Natural killer cell (primary cell): ENCODE measurements at places on chromosomes 1 and 21. TPM values are rescaled to one million over a fixed set of nuclear protein-coding genes. Genes with fewer than 3 reads are reported as not detected.

Gene KCNAB2
- 430 TPM for total RNA-seq

DNA sequence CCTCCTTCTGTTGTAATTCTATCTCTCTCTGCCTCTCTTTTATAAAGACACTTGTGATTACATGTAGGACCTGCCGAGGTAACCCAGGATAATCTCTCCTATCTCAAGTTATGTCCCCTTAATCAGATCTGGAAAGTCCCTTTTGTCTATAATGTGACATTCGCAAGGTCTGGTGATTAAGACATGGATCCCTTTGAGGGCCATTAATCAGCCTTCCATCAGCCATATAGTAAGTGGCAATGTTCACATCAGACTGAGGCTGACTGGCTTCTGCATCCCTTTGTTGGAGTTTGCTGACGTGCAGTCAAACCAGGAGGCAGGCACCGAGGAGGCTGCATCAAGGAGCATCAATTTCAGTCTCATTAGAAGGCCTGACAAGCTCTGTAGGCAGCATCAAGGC, 209.6 kb downstream of the BACH1 start:
- no peaks in the 10 kb centered on the region for H3K27me3 ChIP-seq
- H3K4me3 ChIP-seq, result no peak overlapping the region
- no peaks in the 10 kb centered on the region for H3K36me3 ChIP-seq

Gene EPB41
- 172 TPM for total RNA-seq

DNA sequence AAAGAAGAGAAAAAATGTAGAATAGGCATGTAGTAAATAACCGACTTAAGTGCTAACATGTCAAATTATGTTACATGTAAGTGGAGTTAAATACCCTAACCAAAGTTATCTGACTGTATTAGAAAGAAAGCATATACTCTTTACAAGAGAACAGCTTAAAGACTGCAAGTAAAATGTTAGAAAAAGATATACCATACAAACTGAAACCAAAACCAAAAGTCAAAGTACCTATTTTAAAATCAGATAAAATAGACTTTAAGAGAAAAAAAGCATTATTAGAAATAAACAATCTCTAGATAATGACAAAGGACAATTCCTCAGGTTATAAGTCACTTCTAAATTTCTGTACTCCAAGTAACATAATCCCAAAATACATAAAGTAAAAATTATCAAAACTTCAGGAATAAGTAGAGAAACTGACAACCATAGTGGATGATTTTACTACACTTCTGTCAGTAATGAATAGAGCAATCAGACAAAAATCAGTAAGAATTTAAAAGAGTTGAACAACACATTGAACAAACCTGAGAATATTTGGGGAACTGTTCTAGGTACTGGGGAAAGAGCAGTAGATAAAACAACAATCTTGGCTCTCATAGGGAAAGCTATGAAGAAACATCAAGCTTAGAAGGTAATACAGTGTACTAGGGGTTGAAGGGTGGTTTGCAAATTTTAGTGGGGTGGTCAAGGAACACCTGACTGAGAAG, 127.3 kb downstream of the TBX19 start:
- DNase-seq, result peak; percentile 17
- H3K4me3 ChIP-seq, result no peak overlapping the region
- H3K27ac ChIP-seq, result peak overlapping the region; percentile 11

- H3K27me3 ChIP-seq, result peaks cover 9% of the 10 kb centered on the region
- no peak overlapping the region for H3K4me3 ChIP-seq
- no peak for DNase-seq
Observed at GRCh38 chr21:41727784-41728763, 38.8 kb downstream of the RIPK4 start.

Gene ILF2
- total RNA-seq, result 97.6 TPM

DNA sequence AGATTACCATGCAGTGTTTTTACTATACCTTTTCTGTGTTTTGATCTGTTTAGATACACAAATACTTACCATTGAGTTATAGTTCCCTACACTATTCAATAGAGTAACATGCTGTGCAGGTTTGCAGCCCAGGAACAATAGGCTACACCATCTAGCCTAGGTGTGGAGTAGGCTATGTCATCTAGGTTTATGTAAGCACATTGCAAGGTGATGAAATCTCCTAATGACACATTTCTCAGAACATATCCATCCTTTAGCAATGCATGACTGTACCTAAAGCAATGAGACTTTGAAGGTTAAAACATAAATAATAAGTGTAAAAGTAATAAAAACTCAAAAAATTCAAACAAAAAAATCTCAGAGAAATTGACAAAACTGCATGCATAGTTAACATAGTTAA, 358.6 kb downstream of the USH2A start:
- no peak overlapping the region for H3K27ac ChIP-seq
- no peaks in the 10 kb centered on the region for H3K36me3 ChIP-seq
- H3K27me3 ChIP-seq, result no peaks in the 10 kb centered on the region
- no peaks in the 10 kb centered on the region for H3K4me1 ChIP-seq

Gene DNASE2B
- not detected for total RNA-seq

GRCh38 chr1:41898191-41898713, 20.5 kb downstream of the HIVEP3 start:
- H3K36me3 ChIP-seq, result no peaks in the 10 kb centered on the region
- H3K27ac ChIP-seq, result peak overlapping the region; percentile 84
- H3K4me3 ChIP-seq, result no peak overlapping the region
- H3K4me1 ChIP-seq, result peaks cover 91% of the 10 kb centered on the region
- no peaks in the 10 kb centered on the region for H3K27me3 ChIP-seq

- no peak for DNase-seq
- no peaks in the 10 kb centered on the region for H3K4me1 ChIP-seq
- H3K27me3 ChIP-seq, result no peaks in the 10 kb centered on the region
Observed at GRCh38 chr1:205907794-205908193, 35.5 kb downstream of the SLC26A9 start.

GRCh38 chr1:226697151-226697928, 41.7 kb downstream of the ITPKB start:
- H3K36me3 ChIP-seq, result peaks cover 20% of the 10 kb centered on the region
- H3K4me1 ChIP-seq, result peaks cover 49% of the 10 kb centered on the region
- DNase-seq, result peak; percentile 67
- peak overlapping the region; percentile 67 for H3K27ac ChIP-seq

Gene RPTN
- total RNA-seq, result not detected

DNA sequence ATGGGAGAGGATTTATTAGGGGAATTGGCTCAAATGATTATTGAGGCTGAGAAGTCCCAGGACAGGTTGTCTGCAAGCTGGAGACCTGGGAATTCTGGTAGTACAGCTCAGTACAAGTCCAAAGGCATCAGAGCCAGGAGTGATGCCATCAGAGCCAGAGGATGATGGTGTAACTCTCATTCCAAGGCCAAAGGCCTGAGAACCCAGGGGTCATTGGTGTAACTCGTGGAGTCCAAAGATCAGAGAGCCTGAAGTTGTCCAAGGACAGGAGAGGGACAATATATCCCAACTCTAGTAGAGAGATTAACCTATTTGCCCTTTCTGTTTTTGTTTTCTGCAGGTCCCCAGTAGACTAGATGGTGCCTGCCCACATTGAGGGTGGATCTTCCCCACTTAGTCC, 134.3 kb downstream of the MAP3K21 start:
- no peaks in the 10 kb centered on the region for H3K27me3 ChIP-seq
- no peaks in the 10 kb centered on the region for H3K4me1 ChIP-seq

GRCh38 chr1:30374400-30375070, 348.9 kb downstream of the MATN1 start:
- no peaks in the 10 kb centered on the region for H3K4me1 ChIP-seq
- H3K36me3 ChIP-seq, result no peaks in the 10 kb centered on the region
- H3K4me3 ChIP-seq, result no peak overlapping the region
- H3K27ac ChIP-seq, result no peak overlapping the region

Gene LCE1B
- not detected for total RNA-seq

GRCh38 chr1:178918955-178919354, 48.1 kb upstream of the ANGPTL1 start:
- no peaks in the 10 kb centered on the region for H3K27me3 ChIP-seq
- H3K27ac ChIP-seq, result no peak overlapping the region
- no peaks in the 10 kb centered on the region for H3K4me1 ChIP-seq
- no peak overlapping the region for H3K4me3 ChIP-seq

- no peaks in the 10 kb centered on the region for H3K36me3 ChIP-seq
- H3K4me3 ChIP-seq, result no peak overlapping the region
Observed at GRCh38 chr1:174068000-174068399, 45.8 kb upstream of the RC3H1 start.

DNA sequence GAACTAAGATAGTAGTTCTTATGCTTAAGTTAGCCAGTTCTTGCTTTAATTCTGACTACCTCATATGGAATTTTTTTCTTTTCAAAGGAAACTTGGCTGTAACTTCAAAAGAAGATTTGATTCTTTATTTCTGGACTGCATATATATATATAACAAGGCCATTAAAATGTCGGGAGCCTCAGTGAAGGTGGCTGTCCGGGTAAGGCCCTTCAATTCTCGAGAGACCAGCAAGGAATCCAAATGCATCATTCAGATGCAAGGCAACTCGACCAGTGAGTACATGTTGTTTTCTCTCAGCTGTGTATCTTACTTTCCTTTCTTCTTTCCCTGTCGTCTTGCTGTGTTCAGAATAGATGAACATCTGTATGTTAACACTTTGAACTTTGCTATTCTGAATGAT, 21.8 kb downstream of the KIF1B start:
- no peak overlapping the region for H3K27ac ChIP-seq
- H3K4me3 ChIP-seq, result no peak overlapping the region
- H3K36me3 ChIP-seq, result no peaks in the 10 kb centered on the region
- DNase-seq, result no peak
- H3K27me3 ChIP-seq, result no peaks in the 10 kb centered on the region
- H3K4me1 ChIP-seq, result no peaks in the 10 kb centered on the region

GRCh38 chr1:151012684-151013471, 4.6 kb downstream of the PRUNE1 start:
- peaks cover 3% of the 10 kb centered on the region for H3K36me3 ChIP-seq
- no peak overlapping the region for H3K27ac ChIP-seq

DNA sequence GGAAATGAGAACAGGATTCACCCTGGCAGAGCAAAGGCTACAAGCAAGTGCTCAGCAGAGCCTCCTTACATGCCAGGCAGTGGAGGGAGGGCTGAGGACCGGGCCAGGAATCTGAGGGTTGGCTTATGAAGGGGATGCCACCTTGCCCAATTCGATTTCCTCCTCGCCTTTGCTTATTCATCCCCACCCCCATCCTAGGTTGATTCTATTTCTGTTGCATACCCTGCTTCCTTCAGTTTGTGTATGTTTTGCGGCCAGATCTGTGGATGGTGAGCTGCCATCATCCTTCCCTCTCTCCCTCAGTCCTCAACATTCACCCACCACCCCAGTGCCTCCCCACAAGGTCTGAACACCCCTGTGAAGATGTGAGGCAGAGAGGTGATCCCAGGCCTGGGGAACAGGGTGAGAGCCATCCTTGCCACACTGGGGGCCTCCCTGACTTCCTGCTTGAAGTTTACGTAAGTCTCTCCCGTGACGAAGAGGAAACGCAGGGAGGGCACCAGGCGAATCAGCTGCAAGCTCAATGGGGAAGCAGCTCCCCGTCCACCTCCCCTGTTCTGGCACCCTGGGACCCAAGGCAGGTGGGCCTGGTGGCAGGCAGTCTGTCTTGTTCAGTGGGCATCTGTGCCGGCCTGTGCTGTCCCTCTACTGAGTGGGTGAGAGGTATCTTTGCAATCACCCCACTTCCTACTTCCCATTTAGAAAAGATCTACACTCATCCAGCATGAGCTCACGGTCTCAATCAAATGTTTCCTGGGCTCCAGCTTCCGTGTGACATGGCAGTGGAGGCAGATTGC, 50.6 kb upstream of the CNTN2 start:
- H3K27ac ChIP-seq, result no peak overlapping the region
- H3K27me3 ChIP-seq, result no peaks in the 10 kb centered on the region
- no peak for DNase-seq
- H3K4me1 ChIP-seq, result peaks cover 12% of the 10 kb centered on the region

DNA sequence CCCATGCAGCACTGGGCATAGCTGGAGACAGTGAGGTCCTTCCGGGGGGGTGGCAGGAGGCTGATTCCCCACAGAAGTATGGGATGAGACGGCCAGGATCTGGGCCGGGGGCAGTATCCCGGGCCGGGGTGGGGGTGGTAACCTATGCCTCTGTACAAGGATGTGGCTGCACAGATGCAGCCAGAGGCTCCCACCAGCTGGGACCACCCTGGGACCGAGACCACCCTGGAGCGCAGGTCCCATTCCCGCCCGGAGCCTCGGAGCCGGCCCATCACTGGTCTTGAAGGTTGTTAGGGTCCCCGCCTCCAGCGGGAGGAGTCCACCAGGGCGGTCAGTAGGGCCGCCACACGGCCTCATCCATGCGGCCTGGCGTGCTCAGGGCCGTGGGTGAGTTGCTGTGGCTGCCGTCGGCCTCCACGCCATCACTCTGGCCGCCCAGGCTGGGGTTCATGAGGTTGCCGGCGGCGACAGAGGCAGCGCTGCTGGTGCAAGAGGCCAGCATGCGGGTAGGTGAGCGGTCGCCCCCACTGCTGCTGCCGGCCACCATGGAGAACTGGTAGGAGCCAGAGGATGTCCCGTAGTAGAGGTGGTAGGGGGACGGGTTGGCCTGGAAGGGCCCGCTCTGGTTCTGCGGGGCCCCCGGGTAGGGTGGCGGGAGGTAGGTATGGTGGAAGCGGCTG, 28.1 kb downstream of the RUNX3 start:
- H3K27ac ChIP-seq, result peak overlapping the region; percentile 36
- DNase-seq, result peak; percentile 22
- H3K27me3 ChIP-seq, result no peaks in the 10 kb centered on the region
- H3K36me3 ChIP-seq, result peaks cover 68% of the 10 kb centered on the region

DNA sequence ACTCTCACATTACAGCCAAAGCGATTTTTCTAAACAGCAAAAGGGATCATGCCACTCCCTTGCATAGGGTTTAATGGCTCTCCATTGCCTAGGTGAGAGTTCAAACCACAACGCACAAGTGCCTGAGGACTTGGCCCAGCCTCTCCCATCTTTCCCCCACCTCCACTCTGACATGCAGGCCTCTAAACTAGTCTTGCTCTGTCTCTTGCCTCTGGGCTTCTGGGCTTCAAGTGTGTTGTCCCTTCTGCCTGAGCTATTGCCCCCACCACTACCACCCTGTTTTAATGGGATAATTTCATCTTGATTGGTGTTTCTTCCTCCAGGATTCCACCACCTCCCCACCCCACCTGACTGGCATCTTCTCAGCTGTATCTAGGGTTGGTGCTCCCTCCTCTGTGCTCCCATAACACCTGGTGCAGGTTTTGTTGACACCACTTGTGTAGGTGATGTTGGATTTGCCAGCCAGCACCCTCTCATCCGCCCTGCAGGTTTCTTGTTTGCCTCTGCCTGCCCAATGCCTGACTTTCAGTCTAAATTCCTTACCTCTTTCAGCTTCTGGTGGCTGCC, 2.7 kb upstream of the ZBTB21 start:
- peaks cover 15% of the 10 kb centered on the region for H3K4me1 ChIP-seq
- H3K4me3 ChIP-seq, result no peak overlapping the region
- DNase-seq, result no peak
- no peaks in the 10 kb centered on the region for H3K27me3 ChIP-seq
- no peak overlapping the region for H3K27ac ChIP-seq
- no peaks in the 10 kb centered on the region for H3K36me3 ChIP-seq
